ENCODE measurements at places on chromosomes 13 and 19.

DNA sequence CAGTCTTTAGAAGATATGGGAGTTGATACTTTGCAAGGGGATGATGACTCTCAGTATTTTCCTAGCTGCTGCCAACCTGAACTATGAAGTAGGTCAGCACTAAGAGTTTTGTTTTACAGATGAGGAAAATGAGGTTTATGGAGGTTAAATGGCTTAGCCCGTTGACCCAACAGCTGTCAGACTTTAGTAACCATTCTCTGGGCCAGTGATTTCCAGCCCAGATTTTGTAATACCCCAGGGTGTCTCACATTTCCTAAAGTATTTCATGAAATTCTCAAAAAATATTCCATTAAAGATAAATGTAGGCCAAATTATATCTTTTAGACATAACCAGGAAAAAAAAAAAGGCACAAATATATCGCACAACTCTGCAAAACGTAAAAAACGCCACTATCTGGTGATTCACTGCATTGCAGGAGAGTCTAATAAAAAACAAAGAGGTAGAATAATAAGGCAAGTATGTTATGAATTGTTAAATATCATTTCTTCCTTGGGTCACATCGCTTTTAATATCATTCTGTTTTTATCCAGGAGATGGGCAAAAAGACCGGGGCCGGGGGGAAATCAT lies 112.5 kb downstream of the DACH1 start:
- DNase-seq = no peak

- DNase-seq = no peak
Measured at GRCh38 chr13:21014139-21014501, 47.3 kb downstream of the LATS2 start.

- DNase-seq = no peak
Measured at GRCh38 chr13:59793107-59793506, 370.6 kb downstream of the DIAPH3 start.

GRCh38 chr19:58568453-58569130 lies 4.5 kb downstream of the MZF1 start:
- DNase-seq = no peak

DNA sequence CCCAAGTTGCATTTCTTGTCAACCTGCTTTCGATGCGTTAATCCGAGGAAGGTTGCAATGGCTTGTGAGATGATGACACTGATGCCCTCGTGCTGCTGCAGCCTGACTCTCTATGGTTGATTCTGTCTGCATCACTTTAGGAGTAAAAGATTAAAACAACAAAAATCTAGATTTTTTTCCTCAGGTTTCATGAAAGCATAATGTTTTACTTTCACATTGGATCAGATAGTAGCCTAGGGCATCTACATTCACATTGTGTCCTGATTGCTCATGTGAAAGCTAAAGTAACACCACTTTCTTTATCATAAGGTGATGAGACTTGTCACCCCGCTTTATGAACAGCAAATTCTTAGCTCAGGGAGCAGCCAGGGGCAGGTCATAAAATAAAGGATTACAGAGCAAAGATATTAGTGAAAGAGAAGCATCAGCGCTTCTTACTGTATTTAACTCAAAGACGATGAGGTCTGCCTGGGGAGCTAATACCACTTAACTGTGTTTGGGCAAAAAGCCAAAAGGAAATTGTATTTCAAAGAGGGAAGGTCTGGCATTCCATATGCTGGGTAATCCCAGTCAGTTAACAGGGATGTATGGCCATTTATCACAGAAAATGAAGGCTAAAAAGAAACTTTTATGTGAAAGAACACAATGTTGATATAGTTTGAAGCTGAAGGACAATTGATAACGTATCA lies 270.5 kb downstream of the GPC6 start:
- no peak for DNase-seq

- no peak for DNase-seq
Measured at GRCh38 chr19:32176591-32176990, 168.8 kb upstream of the ZNF507 start.

DNA sequence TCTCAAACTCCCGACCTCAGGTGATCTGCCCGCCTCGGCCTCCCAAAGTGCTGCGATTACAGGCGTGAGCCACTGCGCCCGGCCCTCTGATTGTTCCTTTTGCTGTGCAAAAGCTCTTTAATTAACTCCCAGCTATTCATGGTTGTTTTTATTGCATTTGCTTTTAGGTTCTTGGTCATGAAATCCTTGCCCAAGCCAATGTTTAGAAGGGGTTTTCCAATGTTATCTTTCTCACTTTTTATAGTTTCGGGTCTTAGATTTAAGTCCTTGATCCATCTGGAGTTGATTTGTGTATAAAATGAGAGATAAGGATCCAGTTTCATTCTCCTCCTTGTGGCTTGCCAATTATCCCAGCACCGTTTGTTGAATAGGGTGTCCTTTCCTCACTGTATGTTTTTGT lies 19.2 kb upstream of the GRTP1 start:
- DNase-seq = no peak

DNA sequence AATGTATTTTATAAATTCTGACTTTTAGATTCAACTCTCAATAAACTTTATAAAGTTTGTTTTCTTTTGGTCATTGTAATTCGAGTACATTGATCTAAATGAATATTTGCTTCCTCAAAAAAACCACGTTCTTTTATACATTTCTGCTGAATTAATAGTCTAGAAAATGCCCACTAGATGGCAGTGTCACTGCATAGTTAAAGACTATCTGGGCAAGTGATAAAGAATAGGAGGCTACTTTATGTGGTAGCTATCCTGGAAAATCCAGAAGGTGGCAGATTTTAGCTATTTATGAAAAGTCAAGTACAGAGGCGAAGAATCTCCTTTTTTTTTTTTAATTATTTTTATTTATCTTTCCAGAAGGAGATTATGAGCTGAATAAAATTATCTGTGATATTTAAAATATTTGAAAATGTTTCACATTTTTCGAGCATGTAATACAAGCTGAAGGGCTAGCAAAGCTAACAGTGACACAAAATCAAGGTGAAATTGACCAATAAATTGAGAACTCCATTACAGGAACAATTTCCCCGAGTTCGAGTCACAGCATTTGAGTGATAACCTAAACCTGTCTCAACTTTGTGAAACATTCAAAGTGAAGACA lies 221.8 kb downstream of the OLFM4 start:
- no peak for DNase-seq

- no peak for DNase-seq
Measured at GRCh38 chr13:101451641-101452040, 834 bp upstream of the ITGBL1 start.

DNA sequence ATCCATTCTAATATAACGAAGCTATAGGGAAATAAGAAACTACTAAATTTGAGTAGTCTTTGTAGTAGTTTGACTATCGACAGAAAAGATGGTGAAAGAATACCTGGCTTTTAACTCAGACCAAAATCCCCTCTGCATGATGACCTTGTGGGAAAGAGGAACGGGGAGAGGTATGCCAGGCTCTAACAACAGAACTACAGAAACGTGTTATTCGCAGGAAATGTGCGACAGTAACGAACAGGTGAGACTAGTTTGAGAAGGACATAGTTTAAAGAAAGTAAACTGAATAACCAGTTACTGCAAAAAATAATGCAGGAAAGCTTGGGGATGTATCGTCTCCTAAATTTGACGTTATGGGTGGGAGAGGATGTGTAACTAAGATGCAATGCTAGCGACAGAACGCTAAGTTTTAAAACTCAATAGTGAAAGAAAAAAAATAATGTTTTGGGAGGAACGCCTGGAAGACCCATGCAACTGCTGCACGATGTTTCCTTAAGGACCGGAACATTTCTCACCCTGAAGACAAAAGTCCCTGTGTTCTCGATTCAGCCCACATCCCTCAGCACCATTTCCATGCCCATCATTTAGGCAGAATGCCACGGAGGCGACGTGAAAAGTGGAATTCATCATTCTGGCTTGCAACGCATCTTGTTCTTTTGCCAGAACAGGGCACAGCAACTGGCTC lies 1.6 kb upstream of the RAP2A start:
- DNase-seq = no peak

- no peak for DNase-seq
Measured at GRCh38 chr13:107452833-107453232, 762.5 kb downstream of the LIG4 start.

DNA sequence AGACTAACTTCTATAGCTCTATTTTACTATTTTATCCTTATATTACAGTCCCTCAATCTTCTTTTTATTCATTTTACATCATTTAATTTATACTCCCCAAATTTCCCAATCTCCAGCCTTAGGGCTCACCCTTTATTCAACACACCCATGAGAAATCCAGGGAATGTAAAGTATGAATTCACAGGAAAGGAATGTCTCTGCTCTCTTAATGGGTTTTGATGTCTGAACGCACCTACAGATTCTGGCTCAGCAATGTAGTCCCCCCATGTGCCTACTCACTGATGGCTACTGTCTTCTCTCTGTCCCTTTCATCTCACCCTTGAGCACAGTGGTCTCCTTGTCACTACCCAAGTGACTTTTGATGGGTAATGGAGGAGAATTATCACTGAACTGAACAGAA lies 32.8 kb downstream of the TNFSF13B start:
- DNase-seq = no peak

- DNase-seq = no peak
Measured at GRCh38 chr19:38099966-38100365, 124.1 kb downstream of the DPF1 start.

GRCh38 chr13:97280478-97280877 lies 58.3 kb downstream of the MBNL2 start:
- DNase-seq = no peak

DNA sequence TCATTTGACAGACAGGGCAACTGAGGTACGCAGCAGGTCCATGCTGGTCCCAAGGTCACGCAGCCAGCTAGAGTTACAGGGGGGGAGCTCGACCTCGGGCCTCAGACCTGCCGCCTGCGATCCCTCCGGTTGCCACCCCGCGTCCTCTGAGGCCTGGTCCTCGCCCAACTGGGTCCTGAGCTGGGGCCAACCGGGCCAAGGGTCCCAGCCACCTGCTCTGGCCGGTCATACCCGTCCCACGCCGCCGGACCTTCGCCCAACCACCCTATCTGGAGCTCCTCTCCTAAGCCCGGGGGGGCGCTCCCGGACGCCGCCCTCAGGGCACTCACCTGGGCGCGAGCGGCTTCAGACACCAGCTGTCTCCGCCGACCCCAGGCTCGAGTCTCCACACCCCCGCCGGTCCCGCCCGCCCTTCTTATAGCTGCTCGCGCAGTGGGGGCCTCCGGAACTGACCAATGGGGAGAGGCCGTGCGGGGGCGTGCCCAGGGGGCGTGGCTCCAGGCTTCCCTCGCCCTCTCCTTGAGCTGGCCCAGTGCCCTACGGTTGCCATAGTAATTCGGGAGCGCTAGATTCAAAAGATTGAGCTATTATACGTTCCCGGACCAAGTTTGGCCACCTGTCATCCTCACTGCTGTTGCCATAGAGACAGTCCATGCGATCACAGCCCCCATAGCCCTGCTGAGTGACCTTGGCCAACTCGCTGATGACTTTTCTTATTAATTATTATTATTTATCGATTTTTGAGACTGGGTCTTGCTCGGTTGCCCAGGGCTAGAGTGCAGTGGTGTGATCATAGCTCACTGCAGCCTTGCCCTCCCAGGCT lies at the start of gene PLIN5:
Gene PLIN5, minus strand, starts transcription at position 389 of the 823 bp plus-strand sequence. CDS start 1,150 bp downstream, outside the sequence.
- DNase-seq = no peak

DNA sequence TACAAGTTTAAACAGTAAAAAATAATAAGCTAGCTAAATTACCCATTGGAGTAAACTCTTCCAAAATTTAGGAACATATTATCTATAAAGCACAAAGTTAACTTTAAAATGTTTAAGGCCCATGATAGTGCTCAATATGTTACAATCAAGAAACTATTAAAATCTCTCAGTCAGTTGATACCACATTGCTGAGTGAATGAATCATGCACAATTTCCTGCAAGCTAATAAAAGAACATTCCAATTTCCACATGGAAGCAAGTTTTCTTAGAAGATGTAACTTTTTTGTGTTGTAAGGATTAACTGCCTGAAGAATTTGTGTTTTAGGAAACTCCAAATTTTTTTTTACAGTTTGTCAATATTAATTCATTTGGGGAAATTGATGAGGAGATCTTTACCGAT lies 666.6 kb downstream of the SLITRK1 start:
- no peak for DNase-seq

GRCh38 chr13:110229905-110230563 lies 76.9 kb downstream of the COL4A1 start:
- no peak for DNase-seq

- no peak for DNase-seq
Measured at GRCh38 chr19:4979211-4979807, 10.4 kb downstream of the KDM4B start.

- DNase-seq = no peak
Measured at GRCh38 chr13:29109987-29110386, 289.8 kb downstream of the MTUS2 start.

GRCh38 chr13:46211116-46211482 lies 629 bp upstream of the LRRC63 start:
- DNase-seq = no peak

All from stimulated activated CD4-positive, alpha-beta T cell treated with anti-CD3 and anti-CD28 coated beads, Interleukin-1b, Interleukin-23, amount 100 ng/mL, for 1 hour (primary cell).